Thymus (tissue), 14 donors: ENCODE measurements at places on chromosomes 5 and 9. TPM values are rescaled to one million over a fixed set of nuclear protein-coding genes. Genes with fewer than 3 reads are reported as not detected.

DNA sequence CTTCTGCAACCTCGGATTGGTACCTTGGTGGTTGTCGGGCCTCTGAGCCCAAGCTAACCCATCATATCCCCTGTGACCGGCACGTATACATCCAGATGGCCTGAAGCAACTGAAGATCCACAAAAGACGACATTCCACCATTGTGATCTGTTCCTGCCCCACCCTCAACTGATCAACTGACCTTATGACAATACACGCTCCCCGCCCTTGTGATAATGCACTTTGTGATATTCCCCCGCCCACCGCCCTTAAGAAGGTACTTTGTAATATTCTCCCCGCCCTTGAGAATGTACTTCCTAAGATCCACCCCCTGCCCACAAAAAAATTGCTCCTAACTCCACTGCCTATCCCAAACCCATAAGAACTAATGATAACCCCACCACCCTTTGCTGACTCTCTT lies 16.5 kb upstream of the TOR1B start:
- DNase-seq, result no peak

GRCh38 chr9:93207860-93208734 lies 24.2 kb downstream of the WNK2 start:
- DNase-seq, result no peak

The SPATA31D1 gene
- not detected for total RNA-seq

DNA sequence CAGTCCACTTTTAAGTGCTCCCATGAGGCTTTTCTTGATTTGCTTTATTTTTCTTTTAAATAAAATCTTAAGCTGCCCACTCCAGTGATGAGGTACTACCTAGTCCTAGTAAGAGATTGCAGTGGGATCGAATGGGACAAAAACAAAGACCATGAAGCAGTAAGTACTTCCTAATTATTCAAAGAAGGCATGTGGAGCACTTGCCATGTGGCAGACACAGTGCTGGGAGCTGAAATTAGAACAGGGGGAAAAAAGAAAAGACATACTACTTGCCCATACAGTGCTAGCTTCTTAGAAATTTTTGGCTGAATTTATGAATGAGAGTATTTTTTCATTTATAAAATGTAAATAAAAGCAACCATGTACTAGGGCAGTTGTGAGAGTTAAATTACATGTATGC lies 239.9 kb upstream of the TNC start:
- DNase-seq, result no peak

The CEL gene
- 0.76 TPM for total RNA-seq

GRCh38 chr9:79598562-79599345 lies 27.0 kb downstream of the TLE4 start:
- DNase-seq, result no peak

GRCh38 chr9:98781588-98782383 lies 14.6 kb downstream of the ANKS6 start:
- DNase-seq, result no peak

The SLC25A2 gene
- 0.09 TPM for total RNA-seq

DNA sequence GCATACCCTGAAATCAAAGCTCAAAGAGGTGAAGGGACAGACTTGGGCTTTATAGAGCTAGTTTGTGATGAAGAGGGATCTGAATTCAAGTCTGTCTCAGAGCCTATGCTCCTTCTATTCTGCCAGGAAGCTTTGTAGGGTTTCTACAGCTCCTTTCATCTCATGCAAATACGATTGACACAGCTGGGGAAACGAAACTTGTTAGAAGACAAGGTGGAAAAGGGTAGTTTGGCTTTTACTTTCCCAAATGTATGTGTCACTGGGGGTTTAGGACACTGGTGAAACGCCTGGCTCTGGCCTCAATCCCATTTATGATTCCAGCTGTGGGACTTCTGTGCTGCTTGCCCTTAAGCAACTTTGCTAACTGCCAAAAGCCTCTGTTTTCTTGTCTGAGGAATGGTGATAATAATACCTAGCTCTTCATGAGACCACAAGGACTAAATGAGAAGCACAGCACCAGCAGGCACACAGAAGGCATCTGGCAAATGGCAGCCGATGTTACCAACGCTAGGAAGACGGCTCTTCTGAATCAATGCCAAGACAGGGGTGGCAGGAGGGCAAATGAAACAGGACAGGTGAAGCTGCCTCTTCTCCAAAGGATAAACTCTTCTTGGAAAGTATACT lies 70.3 kb upstream of the EQTN start:
- no peak for DNase-seq

The SOX30 gene
- 0.24 TPM for total RNA-seq

- no peak for DNase-seq
Measured at GRCh38 chr9:131651599-131651998, 88.3 kb downstream of the RAPGEF1 start.
